ENCODE measurements at places on chromosomes 3 and 15.

DNA sequence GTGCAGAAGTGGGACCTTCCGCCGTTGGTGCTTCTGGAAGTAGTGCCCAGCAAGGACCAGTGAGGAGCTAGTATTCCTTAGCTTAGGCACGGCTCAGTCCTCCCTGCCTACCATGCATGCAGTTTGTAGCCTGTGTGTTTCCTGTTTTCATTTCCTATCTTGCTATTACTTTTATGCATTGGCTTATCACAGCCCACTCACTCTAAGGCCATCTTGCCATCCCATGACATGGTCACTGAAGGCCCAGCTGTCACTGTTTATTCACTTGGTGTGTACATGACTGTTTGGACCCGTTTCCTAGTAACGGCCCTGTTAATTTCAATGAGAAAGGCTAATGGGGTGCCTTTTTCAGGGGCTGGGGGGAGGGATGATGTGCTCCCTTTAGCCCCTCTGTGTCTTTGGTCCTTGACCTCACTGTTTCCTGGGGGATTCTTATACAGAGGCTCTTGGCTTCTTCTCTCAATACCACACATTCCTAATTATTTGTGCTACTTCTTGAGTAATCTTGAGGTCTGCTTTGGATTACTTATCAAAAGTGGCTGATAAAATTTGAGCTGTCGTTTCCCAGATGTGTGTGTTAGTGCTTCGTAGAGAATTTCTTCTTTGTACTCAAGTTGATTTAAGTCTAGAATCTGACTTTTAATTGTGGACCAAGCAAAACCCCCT is 24.5 kb upstream of the TRAK1 start:
- DNase-seq: no peak

GRCh38 chr3:113174304-113174703 is 37.1 kb upstream of the BOC start:
- DNase-seq: no peak

DNA sequence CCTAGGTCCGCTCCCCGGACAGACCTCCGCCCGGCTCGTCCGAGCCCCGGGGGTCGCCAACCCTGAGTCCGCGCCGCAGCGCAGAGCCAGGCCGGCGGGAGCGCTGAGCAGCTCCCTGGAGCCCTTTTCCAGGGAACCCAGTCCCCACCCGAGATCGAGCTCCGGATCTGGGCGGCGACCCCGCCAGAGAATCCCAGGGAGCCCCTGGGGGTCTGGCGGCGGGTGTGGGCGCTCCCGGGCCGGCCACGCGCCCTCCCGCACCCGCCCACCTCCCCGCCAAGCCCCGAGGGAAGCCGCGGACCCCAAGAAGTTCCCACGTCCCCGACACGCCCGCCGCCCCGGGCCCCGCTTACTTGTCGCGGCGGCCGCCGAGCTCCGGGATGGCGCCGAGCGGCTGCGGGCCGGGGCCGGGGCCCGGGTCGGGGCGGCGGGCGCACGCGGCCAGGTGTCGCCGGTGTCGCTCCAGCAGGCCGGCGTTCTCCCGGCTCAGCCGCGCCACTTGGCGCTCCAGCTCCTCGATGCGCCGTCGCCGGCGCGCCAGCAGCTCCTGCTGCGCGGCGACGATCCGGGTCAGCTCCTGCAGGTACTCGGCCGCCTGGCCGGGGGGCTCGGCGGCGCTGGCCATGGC is 137.7 kb downstream of the NUP210 start:
- DNase-seq: no peak

DNA sequence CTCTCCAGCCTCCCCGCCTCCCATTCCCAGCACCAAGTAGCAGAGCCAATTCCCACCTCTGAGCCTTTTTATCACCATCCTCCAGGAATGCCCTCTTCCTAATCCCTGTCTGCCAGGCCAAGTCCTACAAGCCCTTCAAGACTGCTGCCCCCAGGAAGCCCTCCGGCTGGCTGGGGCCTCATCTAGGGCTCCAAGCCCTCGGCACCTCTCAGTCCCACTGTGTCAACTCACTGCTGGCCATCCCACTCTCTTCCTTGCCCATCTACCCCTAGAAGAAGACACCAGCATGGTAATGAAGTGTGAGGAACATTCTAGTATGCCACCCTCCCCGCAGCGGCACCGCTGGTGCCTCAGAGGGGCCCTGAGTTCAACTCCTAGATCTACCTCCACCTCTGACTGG is 10.0 kb upstream of the GRIP2 start:
- no peak for DNase-seq

DNA sequence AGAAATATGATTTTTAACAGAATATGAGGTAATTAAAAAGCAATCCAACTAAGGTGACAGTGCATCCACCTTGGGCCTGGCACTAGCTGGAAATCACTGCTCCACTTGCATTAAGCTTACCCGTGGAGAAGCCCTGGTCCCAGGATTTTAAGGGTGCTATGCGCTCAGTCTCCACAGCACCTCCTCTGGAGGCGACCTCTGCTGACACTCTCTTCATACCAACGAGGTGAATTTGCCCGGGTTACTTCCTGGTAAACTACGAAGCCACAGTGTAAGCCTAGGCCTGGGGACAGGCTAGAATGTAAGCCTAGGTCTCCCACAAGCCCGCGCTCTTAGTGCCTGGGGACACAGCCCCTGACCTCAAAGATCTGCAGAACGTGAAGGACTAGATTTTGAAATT is 793 bp downstream of the APOD start:
- peak; percentile 11 for DNase-seq

- DNase-seq: no peak
Measured at GRCh38 chr3:37501571-37502313, 327.4 kb upstream of the LRRFIP2 start.

DNA sequence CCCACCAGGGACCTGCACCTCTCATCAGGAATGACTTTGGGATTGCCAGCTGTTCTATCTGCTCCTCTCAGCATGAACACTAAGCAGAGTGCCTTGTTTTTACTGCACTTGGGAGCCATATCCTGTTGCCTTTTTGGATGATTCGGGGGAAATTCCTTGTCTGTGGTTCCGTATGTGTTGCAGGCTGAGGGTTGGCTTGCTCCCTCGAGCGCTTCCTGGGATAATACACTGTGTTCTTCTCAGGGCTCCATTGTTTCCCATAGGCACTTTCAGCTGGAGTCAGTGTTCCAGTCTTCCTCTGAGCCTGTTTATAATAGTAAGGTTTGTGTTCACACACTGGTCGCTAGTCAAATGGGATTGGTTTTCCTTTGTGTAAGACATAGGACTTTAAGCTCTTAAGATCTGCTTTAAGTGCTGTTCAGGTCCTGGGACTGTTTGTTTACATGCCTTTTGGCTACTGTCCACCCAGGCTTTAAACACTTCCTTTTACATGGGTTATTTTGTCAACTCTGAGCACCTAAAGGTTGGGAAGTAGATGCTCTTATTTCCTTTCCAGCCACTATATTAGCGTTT is 23.4 kb downstream of the BOC start:
- DNase-seq: no peak

Measured in activated CD8-positive, alpha-beta T cell treated with anti-CD3 and anti-CD28 coated beads for 36 hours (primary cell).